ENCODE measurements at places on chromosomes 2 and 18.

DNA sequence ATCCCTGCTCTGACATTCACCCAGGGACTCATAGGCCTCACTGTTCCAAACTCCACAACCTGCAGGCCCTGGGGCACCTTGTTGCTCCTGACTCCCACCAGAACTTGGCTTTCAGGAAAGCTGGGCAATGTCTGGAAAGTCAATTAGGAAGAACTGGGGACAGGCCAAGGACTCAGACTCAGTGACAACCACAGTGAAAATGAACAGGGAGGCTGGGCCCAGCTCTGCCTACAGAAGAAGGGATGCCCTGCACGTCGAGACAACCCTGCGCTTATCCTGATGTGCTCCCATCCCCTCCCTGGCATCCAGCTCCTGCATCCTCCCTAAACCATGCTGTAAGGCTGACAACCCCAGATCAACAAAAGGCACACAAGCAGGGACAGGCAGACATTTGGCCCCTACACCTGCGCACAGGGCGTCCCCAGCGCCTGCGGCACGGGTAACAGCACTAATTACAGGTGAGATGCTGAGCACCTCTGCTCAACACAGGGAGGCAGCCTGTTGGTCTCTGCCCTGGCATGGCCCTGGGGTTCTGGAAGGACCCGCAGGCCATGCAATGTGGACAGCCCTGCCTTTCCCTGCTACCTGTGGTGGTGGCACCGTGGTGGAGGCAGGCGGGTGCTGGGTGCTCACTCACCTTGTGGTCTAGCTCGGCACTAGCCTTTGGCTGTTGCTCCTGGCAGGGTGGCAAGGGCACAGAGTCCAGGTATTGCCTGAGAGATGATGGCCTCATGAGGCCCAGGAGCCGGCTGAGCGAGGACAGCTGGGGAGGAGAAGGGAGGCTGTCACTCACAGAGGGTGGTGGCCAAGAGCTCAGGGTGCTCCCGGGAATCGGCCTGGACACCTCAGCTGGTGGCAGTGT is 23.6 kb upstream of the SEMA4C start:
- no peaks in the 10 kb centered on the region for H3K36me3 ChIP-seq
- no peak overlapping the region for H3K27ac ChIP-seq
- H3K4me1 ChIP-seq = peaks cover 27% of the 10 kb centered on the region
- no peaks in the 10 kb centered on the region for H3K27me3 ChIP-seq
- H3K4me3 ChIP-seq = no peak overlapping the region

DNA sequence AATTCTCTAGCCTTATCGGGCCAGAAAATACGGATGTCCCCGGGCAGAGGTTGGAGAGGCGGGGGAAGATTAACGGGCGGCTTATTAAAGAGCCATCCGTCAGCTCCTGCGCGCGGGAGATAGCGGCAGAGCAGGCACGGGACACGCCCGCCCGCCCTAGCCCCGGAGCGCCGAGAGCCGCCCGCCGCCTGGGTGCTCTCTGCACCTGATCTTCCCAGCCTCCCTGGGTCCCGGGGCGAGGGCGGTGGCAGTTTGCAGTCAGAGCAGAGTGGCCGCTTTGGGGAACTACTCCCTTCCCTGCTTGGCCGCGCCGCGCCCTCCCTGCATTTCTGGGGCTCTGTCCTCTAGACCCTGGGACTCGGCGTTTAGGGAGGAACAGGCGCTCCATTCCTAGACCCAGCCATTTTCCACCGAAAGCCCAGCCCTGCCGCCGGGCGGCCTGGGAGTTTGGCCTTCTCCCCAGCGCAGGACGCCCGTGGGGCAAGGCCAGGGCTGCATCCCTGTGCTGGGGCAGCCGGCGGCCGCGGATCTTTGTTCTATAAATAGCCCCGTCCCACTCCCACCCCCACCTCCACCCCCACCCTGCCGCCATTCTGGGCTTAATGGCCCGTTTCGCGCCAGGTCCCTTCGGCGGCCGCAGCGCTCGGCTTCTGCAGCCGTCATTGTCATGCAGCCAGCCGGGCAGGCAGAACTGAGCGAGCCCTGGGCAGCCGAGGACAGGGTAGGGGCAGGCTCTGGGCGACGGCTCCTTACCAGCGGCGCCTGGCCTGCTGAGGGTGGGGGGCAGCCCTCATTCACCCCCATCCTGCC is 6.6 kb downstream of the GAD1 start:
- H3K27me3 ChIP-seq = peaks cover 8% of the 10 kb centered on the region
- DNase-seq = no peak
- no peak overlapping the region for H3K27ac ChIP-seq
- no peaks in the 10 kb centered on the region for H3K36me3 ChIP-seq
- H3K4me3 ChIP-seq = peak overlapping the region; percentile 21

DNA sequence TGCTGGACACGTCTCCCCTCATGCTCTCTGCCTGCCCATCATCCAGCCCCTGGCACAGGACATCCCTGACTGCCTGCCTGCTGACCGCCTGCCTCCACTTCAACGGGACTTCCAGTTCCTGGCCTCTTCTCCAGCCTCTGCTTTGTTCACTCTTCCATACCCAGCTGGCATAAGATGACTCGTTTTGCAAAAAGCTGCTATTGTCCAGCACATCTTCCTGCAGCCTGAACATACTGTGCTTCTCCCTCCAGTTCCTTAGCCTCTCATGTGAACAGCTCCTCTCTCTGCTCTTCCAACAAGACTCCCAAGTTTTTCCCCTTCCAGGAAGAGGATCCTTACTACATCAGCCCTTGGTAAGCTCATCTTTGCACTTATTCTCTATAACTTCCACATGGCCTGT is 62.4 kb upstream of the SKOR2 start:
- no peak overlapping the region for H3K4me3 ChIP-seq
- no peaks in the 10 kb centered on the region for H3K36me3 ChIP-seq
- no peaks in the 10 kb centered on the region for H3K27me3 ChIP-seq
- no peak for DNase-seq

GRCh38 chr18:3652380-3653262 is 202.6 kb downstream of the TGIF1 start:
- no peaks in the 10 kb centered on the region for H3K4me1 ChIP-seq
- H3K4me3 ChIP-seq = no peak overlapping the region
- peak overlapping the region; percentile 33 for H3K27ac ChIP-seq
- H3K27me3 ChIP-seq = no peaks in the 10 kb centered on the region
- DNase-seq = no peak

DNA sequence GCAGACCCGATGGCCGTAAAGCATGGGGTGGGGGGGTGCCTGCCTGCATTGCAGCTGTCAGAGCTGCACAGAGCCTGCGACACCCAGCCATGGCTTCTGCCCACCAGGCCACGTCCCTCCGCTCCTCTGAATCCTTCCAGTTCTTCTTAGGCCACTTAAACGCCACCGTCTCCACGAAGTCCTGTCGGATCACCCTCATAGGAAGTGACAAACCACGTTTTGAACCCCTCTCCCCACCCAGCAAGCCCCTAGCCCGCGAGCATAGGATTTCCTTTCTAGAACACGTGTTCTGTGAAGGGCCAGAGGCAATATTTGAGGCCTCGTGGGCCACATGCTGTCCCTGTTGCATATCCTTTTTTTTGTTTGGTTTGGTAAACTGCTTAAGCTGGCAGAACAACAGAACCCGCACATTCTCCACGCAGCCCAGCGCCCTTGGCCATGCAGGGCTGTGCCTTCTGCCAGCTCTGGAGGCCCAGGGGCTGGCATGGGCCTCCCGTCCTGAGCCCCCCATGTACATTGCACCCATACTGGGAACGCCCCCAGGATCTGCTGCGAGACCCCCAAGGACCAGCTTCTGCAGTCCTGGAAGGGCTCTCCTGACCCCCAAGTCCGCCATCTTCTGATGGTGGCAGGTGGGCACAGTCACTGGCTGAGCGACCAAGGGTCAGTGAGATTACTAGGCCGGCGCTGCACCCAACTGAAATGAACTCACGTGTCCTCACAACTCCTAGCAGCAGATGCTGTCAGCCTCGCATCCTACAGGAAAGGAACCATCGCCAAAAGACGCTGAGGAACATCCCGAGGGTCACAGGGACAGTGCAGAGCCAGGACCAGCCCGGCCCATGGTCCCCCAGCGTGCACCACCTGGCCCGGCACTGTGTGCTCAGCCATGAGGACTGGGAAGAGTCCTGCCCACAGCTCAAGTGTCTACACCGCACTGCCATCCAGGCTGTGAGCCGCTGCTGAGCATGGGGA is 35.1 kb downstream of the ADI1 start:
- H3K27ac ChIP-seq = no peak overlapping the region
- no peaks in the 10 kb centered on the region for H3K4me1 ChIP-seq
- H3K36me3 ChIP-seq = peaks cover 62% of the 10 kb centered on the region
- no peak overlapping the region for H3K4me3 ChIP-seq

DNA sequence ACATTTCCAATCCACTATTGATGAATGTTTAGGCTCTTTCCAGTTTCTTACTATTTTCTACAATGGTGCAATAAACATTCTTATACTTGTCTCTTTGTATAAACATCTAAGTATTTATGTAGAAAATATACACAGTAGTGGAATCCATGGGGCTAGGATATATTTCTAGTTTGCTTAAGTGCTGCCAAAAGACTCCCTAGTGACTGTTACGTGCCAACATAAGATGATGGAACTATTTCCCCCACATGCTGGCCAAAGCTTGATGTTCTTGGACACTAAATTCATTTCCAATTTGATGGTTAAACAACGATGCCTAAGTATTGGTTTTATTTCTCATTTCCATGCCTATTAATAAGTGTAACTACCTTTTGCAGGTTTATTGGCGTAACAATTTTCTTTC is 378.4 kb upstream of the HNRNPA3 start:
- H3K4me3 ChIP-seq = no peak overlapping the region
- no peaks in the 10 kb centered on the region for H3K36me3 ChIP-seq
- no peaks in the 10 kb centered on the region for H3K4me1 ChIP-seq
- no peak for DNase-seq
- no peak overlapping the region for H3K27ac ChIP-seq

- no peaks in the 10 kb centered on the region for H3K27me3 ChIP-seq
- H3K4me1 ChIP-seq = no peaks in the 10 kb centered on the region
Measured at GRCh38 chr18:50651334-50651733, 91.4 kb downstream of the MAPK4 start.
